Muscle of back (tissue), 13 donors: ENCODE measurements at places on chromosomes 7 and 10. TPM values are rescaled to one million over a fixed set of nuclear protein-coding genes. Genes with fewer than 3 reads are reported as not detected.

- no peak for DNase-seq
Measured at GRCh38 chr7:112540839-112541577, 60.2 kb downstream of the LSMEM1 start.

Gene CYP3A5
- polyA plus RNA-seq, result 1.2 TPM

GRCh38 chr7:47711776-47712175, 129.9 kb upstream of the TNS3 start:
- DNase-seq, result no peak

Gene TSPAN12
- 71.5 TPM for polyA plus RNA-seq

Gene ZNF425
- polyA plus RNA-seq, result 2.9 TPM

DNA sequence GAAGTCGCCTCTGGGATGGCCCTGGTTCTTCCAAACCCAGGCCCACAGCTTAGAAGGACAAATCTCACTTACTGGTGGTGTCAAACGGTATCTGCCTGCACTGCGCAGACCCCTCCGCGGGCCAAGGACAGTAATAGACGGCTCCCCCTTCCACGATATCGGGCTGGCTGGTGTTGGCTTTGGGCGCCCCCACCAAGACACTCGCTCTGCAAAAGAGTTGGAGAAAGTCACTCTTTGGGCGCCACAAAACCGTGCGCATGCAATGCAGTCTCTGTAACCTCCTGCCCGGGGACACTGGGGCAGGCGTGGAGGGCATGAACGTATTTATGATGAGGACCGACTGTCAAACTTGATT, 1.1 kb downstream of the ITGA8 start:
- no peak for DNase-seq

Gene PLXNA4
- 2.2 TPM for polyA plus RNA-seq

DNA sequence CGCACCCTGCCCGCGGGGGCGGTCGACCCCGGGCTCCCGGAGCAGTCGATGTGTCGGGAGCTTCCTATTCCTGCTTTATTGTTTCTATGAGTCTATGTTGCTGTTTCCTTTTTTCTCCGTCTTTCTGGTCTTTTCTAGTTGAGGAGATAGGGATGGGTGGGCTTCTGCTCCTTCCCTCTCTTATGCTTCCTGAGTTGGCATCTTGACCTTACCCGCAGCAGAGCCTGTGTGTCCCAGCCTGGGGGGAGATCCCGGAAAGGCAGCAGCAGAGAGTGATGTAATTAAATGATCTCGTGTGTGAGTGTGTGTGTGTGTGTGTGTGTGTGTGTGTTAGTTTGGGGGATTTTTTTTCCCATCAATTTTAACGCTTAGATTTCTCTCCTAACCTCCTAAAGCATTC, 486 bp upstream of the SORCS1 start:
- DNase-seq, result peak; percentile 14

DNA sequence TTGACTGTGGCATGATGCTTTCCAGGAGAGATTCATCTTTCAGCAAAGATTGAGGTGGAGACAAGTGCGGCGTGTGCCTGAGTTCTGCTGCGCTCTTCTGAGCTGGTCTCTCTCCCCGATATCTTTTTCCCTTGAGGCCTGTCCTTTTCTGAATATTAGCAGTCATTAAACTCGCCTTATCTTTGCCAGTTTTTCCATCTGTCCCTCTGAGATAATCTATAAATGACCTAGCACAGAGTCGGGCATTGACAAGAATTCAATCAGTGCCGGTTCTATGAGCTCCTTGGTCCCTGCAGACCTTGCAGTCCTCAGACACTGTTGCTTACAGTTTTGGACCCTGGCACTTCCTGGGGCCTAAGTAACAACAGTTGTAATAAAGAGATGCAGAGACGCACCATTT, 89.7 kb upstream of the IKZF1 start:
- no peak for DNase-seq

Gene CDNF
- 4.5 TPM for polyA plus RNA-seq

GRCh38 chr7:104208421-104208780, 588 bp upstream of the ORC5 start:
- no peak for DNase-seq

Gene TMEM270
- polyA plus RNA-seq, result not detected

Gene DGKI
- 0.50 TPM for polyA plus RNA-seq

- DNase-seq, result no peak
Measured at GRCh38 chr10:6027929-6028328, 34.2 kb downstream of the IL2RA start.

- no peak for DNase-seq
Measured at GRCh38 chr10:113735913-113736312, 15.6 kb upstream of the PLEKHS1 start.

Gene PRLHR
- not detected for polyA plus RNA-seq

GRCh38 chr7:109646124-109646523, 1076.5 kb downstream of the DNAJB9 start:
- no peak for DNase-seq

- DNase-seq, result no peak
Measured at GRCh38 chr7:54345746-54346145, 196.4 kb upstream of the VSTM2A start.

DNA sequence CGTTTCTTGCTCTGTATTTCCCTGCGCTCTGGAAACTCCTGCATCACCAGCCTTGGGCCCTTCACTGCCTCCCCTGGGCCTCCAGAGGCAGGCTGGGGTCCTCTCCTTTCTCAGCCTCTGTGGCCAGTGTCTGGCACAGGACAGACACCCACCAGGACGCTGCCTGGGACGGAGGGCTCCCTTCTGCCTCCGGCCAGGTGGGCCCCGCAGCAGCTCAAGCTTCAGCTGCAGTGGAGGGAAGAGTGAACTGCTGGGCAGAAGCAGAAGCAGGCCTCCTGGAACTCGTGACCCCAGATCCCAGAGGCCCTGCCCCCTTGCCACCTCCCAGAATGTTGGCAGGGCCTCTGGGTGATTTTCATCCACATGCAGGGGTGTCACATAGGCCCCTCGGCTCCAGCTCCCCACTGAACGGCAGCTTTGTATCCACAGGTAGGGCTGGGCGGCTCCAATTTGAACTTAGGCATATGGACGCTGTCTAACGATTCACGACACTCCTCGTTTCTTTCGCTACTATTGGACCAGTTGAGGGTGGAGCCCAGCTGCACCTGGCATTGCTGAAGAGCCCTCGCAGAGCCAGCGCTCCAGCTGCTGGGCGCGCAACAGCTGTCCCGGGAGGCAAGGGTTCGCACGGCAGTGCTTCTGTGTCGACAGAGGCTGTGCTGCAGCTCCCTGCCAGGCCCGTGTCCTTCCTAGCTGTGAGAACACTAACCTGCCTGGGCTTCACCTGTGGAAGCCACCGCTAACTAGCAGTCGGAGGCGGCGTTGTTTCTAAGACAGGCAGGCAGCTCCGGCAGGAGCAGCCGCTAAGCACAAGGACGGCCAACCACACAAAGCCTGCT, 18.4 kb upstream of the GPR146 start:
- DNase-seq, result peak; percentile 30

DNA sequence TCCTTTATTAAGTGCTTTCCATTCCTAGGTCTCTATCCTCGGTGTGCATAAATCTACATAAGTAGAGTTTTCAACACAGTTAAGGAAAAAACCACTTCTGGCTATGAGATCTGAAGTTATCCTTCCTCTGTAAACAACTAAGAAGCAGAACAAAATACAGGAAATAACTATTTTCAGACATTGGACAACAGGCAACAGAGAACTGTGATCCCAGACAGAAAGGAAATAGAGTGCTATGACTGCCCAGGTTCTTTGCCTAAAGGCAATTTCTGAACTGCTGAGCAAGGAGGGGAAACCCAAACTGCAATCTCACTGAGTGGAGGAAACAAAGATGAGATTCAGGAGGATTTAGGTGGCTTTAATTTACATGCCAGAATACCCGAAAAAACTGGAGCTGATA, 285.4 kb downstream of the SNX13 start:
- DNase-seq, result peak; percentile 36

DNA sequence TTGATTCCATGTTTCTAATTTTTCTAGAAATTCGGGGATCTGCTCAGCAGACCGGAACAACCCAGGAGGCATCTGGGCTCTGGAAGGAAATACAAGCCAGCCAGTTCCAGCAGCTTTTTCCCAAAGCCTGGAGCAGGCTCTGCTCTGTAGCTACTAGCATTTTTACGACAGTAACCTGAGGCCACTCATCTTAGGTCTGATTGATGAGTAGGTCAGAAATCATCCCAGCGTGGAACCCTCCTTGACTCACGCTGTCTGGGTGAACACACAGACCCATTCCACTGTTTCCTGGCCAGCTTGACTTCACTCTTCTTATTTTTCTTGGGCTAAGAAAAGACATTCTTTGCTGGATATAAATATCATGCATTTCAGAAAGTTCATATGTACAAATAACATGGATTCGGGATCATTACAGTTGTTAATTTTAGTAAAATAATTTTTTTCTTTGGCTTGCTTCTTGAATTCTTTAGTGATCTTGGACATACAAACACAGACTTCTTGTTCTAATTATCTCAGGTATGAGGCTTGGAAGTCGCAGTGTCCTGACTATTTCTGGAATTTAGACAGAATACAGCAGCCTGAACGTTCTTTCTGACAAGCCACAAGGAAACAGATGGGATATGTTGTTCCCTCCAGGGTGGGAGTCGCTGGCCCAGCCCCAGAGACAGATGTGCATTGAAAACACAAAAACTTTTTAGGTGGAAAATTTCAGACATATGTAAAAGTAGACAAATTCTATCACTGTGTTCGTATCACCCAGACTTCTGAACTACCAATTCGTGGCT, 54.6 kb upstream of the PITRM1 start:
- peak; percentile 82 for DNase-seq

Gene GIMAP7
- polyA plus RNA-seq, result 12.6 TPM

- peak; percentile 39 for DNase-seq
Measured at GRCh38 chr10:74738985-74739567, 87.3 kb upstream of the KAT6B start.

Gene NANOS1
- 7.9 TPM for polyA plus RNA-seq

- no peak for DNase-seq
Measured at GRCh38 chr7:95550546-95550945, 45.8 kb downstream of the PDK4 start.

DNA sequence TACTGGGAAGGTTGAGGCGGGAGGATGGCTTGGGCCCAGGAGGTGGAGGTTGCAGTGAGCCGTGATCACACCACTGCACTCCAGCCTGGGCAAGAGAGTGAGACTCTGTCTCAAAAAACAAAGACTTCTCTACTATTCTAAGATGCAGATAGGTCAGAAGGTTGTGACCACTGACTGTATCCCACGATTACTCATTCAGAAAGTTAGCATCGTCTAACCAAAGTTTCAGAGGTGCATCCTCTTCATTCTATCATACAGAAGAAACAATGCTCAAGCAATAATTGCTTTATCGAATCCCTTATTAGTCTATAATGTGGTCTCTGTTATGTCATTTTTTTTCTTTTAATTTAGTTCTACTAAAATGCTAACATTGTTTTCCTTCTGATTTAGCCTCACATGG, 348.7 kb upstream of the LRGUK start:
- no peak for DNase-seq

DNA sequence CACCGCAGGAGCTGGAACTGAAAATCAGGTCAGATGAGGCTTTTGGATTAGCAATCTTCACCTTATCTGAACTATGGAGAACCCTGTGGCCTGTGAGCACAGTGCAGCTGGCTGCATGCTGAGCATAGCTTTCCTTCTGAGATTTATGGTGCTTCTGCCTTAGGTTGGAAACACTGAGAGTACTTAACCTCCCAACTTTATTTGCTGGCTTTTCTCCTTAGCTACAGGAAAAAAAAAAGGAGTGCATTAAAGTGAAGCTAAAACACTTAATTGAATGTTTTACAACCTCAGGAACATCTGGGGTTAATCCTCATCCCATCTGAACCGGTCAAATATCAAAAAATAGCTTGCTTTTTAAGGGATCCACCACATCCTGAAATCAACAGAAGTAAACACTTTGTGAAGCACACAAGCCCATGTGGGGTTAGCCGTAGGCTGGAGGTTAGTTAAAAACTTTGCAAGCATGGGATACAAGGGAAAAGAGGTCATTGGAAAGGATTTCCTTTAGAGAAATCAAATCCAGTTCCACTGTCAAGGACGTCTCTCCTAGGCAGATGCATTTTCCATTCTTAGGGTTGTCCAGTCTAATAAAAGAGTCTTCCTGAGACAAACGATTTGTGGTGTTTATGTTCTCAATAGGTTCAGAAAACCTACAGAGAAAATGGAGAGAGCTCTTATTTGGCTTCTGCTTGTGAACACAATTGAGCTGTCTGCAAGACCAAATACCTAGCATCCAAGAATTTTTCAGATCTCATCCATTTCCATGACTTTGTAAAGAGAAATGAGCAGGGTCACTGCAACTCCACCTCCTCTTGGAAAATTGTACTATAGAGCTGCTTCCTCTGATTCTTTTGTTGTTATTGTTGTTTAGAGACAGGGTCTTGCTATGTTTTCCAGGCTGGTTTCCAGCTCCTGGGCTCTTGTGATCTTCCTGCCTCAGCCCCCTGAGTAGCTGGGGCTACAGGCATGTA, 470.4 kb upstream of the IGFBP3 start:
- DNase-seq, result peak; percentile 91

DNA sequence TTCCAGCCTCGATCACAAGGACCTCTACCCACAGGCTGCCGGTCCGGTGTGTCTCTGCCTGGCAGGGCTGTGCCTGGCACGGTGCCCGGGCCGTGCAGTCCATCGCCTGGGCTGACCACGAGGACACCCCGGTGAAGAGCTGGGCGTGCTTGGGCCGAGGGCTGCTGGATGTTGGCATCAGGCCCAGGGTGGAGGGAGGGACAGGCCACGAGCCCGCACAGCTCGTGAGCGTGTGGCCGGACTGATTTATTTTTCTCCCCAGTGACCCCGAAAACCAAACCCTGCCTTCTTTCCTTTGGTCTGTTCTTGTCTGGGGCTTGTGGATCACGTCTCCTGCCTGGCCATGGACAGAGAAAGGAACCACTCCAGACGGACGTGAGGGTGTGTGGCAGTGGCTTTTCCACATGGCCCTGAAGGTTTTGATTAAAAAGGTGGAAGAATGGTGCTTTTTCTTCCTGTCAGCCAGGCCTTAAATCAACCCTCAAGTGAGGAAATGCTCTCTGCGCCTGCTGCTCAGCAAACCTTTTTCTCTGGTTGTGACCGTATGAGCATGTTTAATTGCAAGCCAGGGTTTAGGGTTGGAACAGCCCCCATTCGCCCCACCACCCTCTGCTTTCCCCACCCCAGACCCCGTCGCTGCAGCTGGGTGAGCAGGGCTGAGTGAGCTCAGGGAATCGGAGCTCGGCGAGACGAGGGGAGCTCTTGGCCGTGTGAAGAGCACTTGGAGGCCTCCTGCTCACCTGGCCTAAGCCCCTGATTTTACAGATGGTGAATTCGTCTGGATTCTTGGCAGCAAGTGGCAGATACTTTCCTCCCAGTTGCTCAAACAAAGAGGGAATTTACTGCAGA, 130.1 kb downstream of the RGS10 start:
- peak; percentile 94 for DNase-seq

Gene RSPH10B2
- polyA plus RNA-seq, result 0.33 TPM

DNA sequence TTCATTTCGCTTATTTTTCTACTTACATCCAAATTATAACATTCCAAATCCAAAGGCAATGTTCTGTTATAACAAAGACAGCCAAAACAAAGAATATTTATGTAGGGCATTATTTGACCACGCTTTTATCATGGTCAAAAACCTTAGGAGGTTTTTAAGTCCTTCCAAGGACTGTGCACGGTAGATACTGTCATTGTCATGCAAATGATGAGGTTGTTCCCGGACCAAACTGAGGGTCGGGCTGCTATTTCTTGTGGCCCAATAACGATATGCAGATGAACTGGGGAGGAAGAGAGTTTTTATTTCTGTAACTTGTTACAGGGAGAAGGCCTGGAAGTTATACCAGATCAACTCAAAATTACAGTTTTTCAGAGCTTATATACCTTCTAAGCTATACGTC, 56.6 kb upstream of the STEAP4 start:
- DNase-seq, result no peak

Gene CALML3
- polyA plus RNA-seq, result 0.34 TPM
